ENCODE measurements at places on chromosomes 7 and 10.

DNA sequence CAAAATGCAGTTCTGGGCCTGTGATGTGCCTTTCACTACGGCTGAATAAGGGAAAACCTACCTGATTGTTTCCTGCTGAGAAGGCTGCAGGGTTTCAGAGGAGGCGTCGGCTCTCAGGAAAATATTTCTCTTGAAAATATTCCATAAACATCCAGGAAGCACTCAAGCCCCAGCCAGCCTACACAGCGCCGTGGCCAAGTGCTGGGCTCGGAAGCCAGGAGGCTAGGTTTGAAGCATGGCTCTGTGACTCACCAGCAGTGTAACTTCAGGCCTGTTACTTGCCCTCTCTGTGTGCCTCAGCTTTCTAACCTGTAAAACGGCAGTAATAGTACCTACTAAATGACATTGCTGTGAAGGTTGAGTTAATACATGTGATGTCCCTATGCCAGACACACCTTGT, 399.1 kb downstream of the GATA3 start:
- no peak for DNase-seq

GRCh38 chr10:43265799-43266721, 805 bp downstream of the RASGEF1A start:
- DNase-seq, result peak; percentile 36

DNA sequence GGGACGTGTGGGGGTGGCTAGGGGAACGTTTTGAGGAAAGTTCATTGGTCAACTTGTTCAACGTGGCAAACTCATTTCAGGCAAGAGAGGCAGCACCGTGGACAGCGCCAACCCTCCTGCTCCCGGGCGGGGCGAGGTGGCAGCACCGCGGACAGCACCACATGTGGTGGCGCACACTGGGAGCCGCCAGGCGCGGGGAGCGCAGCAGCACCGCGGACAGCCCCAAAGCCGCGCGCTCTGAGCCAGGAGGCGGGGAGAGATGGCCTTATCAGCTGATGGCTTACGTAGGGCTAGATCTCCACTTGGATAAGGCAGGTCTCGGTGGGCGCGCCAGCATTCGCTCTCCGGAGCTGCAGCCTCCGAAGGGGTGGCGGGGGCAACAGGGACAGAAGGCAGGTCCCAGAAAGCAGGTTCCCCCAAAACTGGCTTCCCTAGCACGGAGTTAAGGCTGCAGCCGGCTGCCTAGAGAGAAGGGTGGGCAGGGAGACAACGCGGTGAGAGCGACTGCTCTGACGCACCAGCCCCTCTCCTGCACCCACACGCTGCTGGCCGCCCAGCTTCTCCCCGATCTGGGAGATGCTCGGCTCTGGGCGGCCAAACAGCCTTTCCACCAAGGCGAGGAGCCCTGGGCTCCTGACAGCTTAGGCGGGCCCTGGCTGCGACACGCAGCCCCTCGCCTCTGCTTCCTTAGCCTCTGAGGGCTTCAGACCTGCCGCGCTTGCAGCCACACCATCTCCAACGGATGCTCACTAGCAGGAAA, at the start of gene HTR5A:
TSS of gene HTR5A (plus strand) at position 333 of the 760 bp plus-strand sequence. CDS start 576 bp downstream, outside the sequence.
- DNase-seq, result peak; percentile 82

GRCh38 chr10:17737027-17737965, 14.7 kb upstream of the TMEM236 start:
- peak; percentile 69 for DNase-seq

- DNase-seq, result no peak
Observed at GRCh38 chr10:114544045-114544659, 113.9 kb downstream of the ABLIM1 start.
